ENCODE measurements at places on chromosomes 6 and 20. TPM values are rescaled to one million over a fixed set of nuclear protein-coding genes. Genes with fewer than 3 reads are reported as not detected.
A peak's percentile ranks its signal among the peaks of the same experiment; 100 is the strongest.

TPD52L1 gene
- total RNA-seq = not detected

CASS4 gene
- total RNA-seq = 11.6 TPM

WFDC6 gene
- not detected for total RNA-seq

ASCC3 gene
- total RNA-seq = 42.3 TPM

CST5 gene
- total RNA-seq = not detected

RIPOR2 gene
- total RNA-seq = 531 TPM

NRN1 gene
- total RNA-seq = not detected

- no peak overlapping the region for H3K4me3 ChIP-seq
- H3K27me3 ChIP-seq = peaks cover 18% of the 10 kb centered on the region
- DNase-seq = no peak
- no peaks in the 10 kb centered on the region for H3K36me3 ChIP-seq
- H3K4me1 ChIP-seq = no peaks in the 10 kb centered on the region
These were observed 335.1 kb downstream of the PREX1 start for GRCh38 chr20:48492715-48493070.

DNA sequence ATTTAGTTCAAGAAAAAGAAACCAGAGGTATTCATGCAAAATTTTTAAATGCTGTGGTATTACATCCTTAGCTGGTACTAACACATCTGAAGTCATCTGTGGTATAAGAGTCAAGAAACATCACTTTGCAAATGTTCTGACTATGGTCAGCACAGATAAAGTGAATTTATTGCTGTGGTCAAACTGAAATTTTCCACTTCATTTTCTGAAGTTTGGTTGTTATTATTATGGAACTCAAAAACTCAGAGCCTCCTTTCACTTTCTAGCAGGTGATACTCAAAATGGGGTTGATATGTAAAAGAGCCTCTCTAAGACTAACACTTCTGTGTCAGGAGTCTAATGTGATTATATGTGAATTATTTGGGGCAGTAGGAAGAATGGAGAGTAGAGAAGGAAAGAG, 257.8 kb downstream of the RNGTT start:
- H3K27me3 ChIP-seq = no peaks in the 10 kb centered on the region
- DNase-seq = no peak
- peaks cover 8% of the 10 kb centered on the region for H3K4me1 ChIP-seq
- H3K36me3 ChIP-seq = peaks cover 8% of the 10 kb centered on the region
- H3K4me3 ChIP-seq = no peak overlapping the region
- no peak overlapping the region for H3K27ac ChIP-seq

- DNase-seq = no peak
- no peaks in the 10 kb centered on the region for H3K4me1 ChIP-seq
- H3K27me3 ChIP-seq = peaks cover 26% of the 10 kb centered on the region
- no peak overlapping the region for H3K4me3 ChIP-seq
These were observed 7.1 kb downstream of the SPINT3 start for GRCh38 chr20:45508068-45508886.

DNA sequence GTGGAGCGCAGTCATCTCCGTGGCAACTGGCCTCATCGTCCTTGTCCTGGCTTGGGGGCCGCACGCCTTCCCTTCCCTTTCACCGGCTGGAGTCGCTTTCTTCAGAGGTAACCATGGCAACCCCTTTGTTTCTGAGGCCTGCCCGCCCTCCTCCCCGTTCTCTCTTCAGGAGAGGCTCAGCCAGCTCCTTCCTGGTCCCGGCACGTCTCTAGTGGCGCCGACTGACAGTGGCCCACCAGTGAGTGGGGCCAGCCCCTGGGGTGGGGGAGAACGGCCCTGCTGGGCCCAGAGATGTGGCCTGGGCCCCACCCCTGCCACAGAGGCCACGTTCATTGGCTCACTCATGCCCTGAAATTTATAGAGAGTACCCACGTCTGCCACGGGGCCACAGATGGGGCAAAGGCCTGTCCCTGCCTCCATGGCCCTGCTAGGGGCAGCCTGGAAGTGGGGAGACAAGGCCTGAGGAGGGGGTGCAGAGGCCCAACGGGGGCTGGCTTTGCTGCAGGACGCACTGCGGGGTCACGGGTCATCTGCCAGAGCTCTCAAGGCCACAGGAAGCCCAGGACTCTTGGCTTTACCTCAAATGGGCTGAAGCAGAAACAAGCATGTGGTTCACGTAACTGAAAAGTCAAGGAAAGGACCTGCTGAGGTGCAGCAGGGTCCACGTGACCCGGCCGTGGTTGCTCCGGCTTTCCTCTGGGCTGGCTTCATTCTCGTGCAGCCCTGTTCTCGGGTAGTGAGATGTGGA, 1.4 kb upstream of the OSBPL2 start:
- H3K4me3 ChIP-seq = no peak overlapping the region
- DNase-seq = no peak
- H3K36me3 ChIP-seq = peaks cover 10% of the 10 kb centered on the region
- H3K27me3 ChIP-seq = no peaks in the 10 kb centered on the region
- H3K4me1 ChIP-seq = peaks cover 36% of the 10 kb centered on the region

- no peak overlapping the region for H3K4me3 ChIP-seq
- no peak overlapping the region for H3K27ac ChIP-seq
- peaks cover 18% of the 10 kb centered on the region for H3K4me1 ChIP-seq
- H3K27me3 ChIP-seq = no peaks in the 10 kb centered on the region
These were observed 7.2 kb upstream of the IPCEF1 start for GRCh38 chr6:154363821-154364220.

DNA sequence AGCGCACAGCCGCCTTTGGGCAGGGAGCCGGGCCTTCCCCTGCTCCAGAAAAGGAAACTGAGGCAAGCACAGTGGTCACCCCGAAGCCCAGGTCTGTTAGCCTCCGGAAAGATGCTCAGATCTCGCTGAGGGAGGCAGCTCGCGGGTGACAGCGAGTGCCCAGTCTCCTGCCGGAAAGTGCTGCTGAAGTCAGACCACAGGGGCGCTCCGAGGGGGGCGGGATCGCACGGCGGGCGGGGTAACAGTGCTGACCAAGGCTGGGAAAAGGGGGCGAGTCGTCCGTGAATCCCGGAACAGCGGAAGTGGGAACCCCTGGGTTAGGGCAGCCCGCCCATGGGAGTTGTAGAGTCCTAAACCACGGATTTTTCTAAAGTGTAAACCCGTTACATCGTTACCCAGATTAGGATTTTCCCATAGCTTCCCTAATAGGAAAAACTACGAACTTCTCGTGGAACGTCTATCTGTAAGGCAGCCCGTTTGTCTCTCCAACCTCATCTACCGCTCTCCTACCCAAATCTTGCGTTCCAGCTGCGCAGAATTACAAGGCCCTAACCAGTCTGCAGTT, 504 bp downstream of the VPS16 start:
- peak overlapping the region; percentile 81 for H3K27ac ChIP-seq
- H3K4me1 ChIP-seq = peaks cover 28% of the 10 kb centered on the region
- DNase-seq = peak; percentile 16
- H3K4me3 ChIP-seq = peak overlapping the region; percentile 91
- H3K27me3 ChIP-seq = no peaks in the 10 kb centered on the region
- H3K36me3 ChIP-seq = no peaks in the 10 kb centered on the region

- DNase-seq = no peak
- H3K27me3 ChIP-seq = no peaks in the 10 kb centered on the region
- H3K36me3 ChIP-seq = peaks cover 57% of the 10 kb centered on the region
- H3K4me3 ChIP-seq = no peak overlapping the region
These were observed 284.5 kb downstream of the PRKN start for GRCh38 chr6:162443101-162443500.

DNA sequence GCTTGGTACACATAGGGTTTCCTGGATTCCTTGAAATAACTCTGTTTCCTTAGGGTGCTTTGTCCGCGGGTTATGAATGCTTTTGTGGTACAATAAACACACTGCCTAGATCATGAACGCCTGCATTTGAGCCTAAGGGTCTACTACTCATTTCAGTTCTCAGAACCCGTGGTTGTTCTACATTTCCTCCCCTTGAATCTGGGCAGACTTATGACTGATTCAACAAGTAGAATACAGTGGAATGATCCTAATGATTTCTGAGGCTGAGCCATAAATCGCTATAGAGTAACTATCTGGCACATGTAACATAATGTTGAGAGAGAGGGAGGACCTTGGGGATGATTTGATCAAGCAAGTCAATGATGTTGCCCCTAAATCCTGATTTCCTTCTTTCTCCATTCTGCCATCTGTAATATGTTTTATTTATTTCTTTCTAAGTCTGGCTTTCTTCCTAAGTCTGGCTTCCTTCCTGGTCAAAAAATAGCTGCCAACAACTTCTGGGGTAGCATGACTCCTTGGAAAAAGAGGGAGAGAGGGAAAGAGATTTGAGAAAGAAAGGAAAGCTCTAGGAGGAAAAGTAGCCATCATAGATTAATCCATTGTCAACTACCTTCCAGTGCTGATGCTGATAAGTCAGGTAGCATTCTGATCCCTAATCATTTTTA, 23.0 kb downstream of the ABRACL start:
- H3K27ac ChIP-seq = no peak overlapping the region
- no peaks in the 10 kb centered on the region for H3K27me3 ChIP-seq
- DNase-seq = no peak

GRCh38 chr20:10576411-10577090, 97.2 kb downstream of the JAG1 start:
- no peaks in the 10 kb centered on the region for H3K27me3 ChIP-seq
- DNase-seq = no peak
- H3K27ac ChIP-seq = no peak overlapping the region
- peaks cover 14% of the 10 kb centered on the region for H3K4me1 ChIP-seq

DNA sequence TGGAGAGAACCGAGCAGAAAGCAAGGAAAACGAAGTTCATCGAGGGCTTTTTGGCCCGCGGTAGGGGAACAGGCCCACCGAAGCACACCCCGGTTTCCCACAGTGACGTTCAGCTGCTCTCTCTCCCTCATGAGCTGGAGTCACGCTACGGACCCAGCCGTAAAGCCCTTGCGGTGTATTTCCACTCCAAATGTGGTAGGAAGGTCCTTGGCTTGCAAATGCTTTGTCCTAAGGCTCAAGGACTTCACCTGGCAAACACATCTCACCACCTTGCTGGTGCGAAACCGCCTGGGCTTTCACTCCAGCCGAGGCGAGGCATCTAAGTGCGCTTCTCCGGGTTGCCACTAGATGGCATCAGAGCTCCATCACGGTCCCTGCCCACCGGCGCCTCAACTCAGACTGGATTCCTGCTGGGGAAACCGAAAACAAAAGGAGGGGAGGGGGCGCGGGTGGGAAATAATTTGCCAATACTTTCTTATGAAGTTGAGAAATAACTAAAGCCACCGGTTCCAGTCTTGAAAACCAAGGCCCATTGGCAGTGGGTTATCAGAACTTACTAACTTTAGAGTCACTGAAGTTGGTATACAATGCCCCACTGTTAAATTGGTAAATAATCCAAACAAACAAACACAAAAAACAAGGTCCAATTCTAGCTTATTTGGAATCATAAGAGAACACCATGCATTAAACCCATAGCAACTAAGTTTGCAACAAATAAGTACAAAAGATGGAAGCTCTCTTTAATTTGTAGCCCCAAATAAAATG, 13.4 kb upstream of the FOXC1 start:
- H3K4me1 ChIP-seq = peaks cover 2% of the 10 kb centered on the region
- no peaks in the 10 kb centered on the region for H3K36me3 ChIP-seq
- H3K4me3 ChIP-seq = no peak overlapping the region
- peaks cover 70% of the 10 kb centered on the region for H3K27me3 ChIP-seq
- DNase-seq = peak; percentile 70

DNA sequence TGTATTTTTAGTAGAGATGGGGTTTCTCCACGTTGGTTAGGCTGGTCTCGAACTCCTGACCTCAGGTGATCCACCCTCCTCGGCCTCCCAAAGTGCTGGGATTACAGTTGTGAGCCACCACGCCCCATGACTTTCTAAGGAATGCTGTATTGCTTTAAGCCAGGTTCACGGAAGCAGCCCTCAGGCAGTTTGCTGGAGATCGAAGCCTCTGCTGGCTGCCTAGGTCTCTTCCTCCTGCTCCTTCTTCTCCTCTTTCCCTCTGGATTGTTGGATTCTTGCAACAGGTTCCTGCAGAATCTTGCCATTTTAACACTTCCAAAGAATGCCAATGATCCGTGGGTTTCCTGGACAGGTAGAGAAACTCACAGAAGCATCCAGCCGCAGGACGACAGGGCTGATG, 29.3 kb upstream of the B4GALT5 start:
- no peaks in the 10 kb centered on the region for H3K27me3 ChIP-seq
- DNase-seq = no peak
- H3K27ac ChIP-seq = no peak overlapping the region
- H3K4me3 ChIP-seq = no peak overlapping the region
- no peaks in the 10 kb centered on the region for H3K36me3 ChIP-seq

DNA sequence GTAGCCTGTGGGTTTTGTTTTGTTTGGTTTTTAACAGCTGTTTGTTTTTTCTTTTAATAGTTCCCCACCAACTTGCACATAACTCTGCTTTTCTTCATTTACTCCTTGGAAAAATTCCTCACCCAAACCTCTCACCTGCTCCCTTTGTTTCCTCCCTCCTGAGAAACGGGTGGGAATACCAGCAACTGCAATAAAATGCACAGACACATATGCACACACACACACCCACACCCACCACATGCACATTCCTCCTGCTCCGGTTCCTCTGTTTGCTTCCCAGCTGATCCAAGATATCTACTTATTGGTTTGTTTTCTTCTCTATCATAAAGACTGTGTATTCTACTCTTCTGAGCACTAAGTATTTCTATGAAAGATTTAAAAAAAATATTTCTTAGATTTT, 161.1 kb upstream of the EPHA7 start:
- no peak for DNase-seq
- H3K27ac ChIP-seq = no peak overlapping the region
- H3K4me1 ChIP-seq = no peaks in the 10 kb centered on the region
- H3K36me3 ChIP-seq = no peaks in the 10 kb centered on the region

DNA sequence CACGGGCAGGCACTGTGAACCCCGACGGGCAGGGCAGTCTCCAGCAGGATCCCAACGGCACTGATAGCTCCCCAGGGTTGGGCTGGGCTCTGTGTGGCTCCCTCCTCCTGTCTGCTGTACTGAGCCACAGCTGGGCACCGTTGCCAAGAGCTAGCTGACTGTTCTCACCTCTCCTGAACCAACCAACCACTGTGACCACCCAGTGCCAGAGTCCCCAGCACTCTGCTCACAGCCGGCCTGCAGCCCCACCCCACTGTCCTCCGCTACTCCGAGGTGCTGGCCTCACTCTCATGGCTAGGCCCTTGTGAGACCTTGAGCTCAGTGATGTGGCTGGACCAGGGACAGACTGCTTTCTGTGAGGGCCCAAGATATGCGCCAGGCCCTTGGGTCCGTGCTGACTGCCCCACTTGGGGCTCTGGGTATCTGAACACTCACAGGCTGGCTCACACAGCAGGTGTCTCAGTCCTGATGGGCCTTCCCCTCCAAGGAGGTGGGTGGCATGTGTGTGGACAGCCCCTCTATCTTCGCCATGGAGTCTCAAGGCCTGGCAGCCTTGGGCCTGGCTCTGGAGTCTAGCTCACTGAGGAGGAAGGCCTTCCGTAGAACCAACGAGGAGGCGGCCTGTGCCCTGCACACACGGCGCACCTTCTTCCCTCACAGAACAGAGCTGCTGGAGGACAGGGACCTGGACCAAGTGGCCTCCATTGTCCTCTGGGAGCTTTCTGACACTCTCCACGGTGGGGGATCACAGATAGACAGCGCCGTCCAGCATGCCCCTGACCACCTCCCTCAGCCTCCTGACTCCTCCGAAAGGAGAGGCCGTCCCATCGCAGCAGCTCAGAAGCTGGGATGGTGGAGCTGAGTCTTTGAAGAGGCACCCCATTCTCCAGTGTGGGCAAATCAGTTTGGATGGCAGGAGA, 53.5 kb downstream of the TCP11 start:
- no peaks in the 10 kb centered on the region for H3K4me1 ChIP-seq
- DNase-seq = no peak
- peaks cover 36% of the 10 kb centered on the region for H3K36me3 ChIP-seq

GRCh38 chr6:43824703-43825064, 54.7 kb downstream of the VEGFA start:
- H3K27me3 ChIP-seq = peaks cover 3% of the 10 kb centered on the region
- H3K4me1 ChIP-seq = no peaks in the 10 kb centered on the region
- H3K27ac ChIP-seq = no peak overlapping the region
